HFF-Myc (cell line): ENCODE measurements at places on chromosomes 11 and 22.

DNA sequence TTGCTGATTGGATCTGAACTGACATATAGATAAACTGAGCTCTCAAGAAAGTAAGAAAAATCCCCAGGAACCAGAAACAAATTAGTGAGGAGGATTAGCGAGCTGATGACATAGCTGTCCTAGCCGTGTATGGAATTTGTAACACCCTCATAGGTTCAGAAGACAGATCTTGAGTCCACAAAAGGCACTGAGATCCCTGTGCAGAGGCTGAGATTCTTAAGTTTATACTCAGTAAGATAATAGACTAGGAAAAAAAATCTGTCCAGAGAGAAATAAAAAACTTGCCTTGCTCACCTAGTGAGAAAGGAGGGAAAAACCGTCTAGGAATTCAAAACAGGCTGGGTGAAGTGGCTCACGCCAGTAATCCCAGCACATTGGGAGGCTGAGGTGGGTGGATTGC lies 4.6 kb downstream of the NUMA1 start:
- DNase-seq: no peak

DNA sequence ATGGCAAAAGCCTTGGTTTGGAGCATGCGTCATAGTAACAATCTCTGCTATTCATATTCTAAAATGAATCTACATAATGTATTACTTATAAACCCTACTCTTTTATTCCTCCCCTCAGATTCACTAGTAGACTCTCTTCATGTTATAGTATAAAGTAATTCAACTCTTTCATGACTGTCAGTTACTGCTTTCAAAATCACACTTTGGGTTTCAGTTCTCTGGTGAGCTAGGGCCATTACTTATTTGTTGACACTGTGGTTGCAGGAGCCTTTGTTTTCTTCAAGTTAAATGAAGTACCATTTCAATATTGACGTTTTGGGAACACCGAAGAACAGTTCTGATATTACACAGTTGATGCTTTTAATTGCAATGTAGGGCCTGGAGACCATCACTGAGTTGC lies 378.4 kb downstream of the DDX10 start:
- DNase-seq: no peak

DNA sequence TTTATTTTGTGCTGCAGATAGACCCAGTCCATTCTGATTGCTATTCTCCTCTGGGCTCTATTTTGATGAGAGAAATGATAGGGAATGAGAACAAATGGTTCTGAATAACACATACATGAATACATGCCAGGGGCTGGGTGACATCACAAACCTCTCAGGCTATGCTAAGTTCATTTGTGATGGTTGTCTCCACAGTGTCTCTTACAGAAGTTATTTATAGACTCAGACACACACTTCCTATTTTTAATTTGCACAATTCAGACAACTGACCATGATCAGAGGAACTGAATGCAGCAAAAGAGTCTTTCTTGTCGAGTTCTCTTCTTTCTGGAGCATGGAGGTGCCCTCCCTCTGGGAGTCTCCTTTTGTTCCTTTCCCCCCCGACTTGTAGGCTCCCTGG lies 991.7 kb downstream of the OPCML start:
- no peak for DNase-seq

DNA sequence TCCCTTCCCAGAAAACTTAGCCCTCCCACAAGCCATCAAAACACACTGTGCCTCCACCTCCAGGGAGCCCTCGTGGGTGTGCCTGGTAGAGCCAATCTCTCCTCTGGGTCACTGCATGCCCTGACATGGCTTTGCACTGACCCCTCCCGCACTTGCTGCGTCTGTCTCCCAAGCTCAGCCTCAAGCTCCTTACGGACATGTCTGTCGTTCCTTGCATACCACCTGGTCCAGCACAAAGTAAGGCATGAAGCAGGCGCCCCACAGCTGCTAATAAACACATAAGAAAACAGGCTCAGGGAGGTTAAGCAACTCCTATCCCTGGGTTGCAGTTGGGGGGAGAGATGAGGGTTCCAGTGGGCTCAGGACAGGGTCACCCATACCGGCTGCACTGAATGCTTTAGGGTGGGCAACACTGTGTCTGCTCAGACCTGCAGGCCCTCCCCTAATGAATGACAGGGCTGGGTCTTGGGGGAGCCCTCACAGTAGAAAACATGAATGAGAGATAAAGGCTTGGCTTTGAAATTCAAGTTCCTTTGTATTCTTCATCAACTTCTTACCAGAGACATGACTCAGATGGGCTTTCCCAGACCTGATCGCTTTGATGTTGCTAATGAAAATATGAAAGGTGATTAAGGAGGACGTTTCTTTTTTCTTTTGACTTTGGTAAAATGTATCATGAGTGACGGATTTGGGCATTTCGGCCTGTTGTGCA lies 38.0 kb downstream of the PHF21B start:
- DNase-seq: no peak

DNA sequence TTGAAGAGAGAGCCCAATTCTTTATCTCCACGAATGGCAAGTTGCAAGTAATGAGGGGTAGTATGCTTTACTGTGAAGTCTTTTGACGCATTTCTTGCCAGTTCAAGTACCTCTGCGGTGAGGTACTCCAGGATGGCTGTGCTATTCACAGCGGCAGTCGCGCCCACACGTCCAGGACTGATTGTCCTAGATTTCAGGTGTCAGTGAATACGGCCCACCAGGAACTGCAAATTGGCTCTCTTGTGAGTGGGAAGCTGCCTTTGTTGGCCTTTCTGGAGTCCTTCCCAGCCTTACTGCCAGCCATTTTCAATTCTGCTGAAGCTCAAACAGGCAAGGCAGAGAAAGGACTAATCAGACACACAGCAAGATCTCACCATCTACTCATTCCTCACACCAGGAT lies 8.5 kb downstream of the PPFIA1 start:
- DNase-seq: no peak

DNA sequence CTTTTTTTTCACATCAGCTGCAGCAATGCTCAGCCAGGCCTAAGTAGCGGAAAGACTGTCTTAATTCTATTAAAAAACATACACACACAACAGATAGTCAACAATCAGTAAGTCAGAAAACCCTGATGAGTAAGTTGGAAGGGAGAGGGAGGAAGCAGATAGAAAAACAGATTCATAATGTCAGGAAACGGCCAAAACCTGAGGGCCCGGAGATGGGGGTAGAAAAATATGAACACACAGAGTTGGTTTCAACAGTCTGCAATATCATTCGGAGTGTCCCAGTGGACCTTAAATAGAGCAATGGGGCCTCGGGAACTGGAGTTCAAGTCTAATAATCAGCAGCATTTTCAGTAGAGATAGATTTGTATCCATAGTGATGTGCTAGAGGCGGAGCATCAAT lies 14.8 kb downstream of the LRRC55 start:
- no peak for DNase-seq

DNA sequence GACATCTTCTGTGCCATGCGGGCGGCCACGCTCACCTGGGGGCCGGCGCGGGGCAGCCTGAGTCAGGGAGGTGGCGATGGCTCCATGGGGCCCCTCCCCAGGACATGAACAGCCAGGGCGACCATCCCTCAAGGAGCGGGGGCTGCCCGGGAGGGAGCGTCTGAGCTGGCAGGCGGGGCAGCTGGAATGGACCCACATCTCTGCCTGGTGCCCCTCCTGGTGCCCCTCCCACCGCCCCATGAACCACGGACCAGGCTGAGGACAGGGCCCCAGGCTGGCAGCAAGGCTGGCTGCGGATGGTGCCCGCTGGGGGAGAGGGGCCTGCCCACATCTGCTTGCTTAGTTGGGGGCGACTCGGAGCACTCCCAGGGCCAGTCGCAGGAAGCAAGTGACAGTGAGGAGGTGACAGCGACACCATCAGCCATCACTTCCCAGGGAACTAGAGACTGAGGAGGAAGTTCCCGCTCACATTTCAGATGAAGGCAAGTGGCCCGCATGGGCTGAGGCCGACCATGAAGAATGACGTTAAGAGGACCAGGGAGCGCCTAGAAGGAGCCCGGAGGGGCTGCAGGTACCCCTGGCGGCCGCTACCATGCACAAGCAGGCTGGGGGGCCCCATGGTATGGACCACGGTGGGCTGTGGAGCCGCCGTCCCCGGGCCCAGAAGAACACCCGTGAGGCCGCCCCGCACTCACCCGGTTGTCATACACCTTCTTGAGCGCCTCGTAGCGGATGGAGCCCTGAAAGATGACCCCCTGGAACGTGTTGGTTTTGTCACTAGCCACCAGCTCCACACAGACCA lies 37.3 kb downstream of the KIAA0930 start:
- no peak for DNase-seq

DNA sequence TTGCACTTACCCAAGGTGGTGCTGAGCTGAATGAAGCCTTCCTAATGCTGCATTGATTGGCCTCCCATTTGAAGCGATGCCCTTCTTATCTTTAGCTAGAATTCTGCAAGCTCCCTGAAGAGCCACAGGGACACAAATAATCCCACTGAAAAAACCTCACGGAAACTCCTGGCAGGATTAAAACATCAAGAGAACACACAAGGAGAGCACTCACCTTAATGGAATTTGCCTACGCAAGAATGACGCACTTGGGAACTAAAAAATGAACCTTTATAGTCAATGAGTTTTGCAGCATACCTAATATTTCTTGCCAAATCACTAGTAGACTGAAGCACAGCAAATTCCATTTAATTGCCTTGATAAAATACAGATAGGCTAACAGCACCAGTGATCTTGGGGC lies 232.8 kb upstream of the UBASH3B start:
- DNase-seq: no peak

DNA sequence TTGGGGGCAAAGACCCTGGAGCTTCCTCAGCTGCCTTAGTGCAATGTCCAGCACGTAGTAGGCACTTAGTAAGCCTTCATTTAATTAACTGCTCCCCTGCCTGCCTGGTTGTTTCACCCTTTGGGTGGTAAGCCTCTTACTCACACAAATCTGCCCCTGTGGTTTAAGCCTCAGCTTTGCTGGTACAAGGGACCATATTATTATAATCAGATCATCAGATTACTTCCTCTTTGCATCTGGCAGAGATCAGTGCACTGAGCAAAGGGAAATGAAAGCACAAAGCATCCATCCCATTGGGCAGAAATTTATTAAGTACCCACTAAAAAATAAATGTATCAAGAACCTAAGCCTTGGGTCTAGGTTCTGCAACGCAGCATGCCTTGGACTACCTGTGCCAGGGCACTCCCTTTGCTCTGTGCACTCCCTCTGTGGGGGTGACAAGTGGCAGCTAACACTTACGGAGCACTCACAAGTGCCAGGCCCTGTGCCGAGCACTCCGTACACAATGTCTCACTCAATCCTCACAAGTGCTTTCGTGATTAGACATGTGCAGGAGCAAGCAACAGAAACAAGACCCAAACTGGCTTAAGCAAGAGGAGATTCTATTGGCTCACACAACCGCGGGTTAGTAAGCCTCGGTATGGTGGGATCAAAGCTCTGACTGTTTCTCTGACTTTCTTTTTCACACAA lies 34.9 kb upstream of the DAGLA start:
- no peak for DNase-seq

DNA sequence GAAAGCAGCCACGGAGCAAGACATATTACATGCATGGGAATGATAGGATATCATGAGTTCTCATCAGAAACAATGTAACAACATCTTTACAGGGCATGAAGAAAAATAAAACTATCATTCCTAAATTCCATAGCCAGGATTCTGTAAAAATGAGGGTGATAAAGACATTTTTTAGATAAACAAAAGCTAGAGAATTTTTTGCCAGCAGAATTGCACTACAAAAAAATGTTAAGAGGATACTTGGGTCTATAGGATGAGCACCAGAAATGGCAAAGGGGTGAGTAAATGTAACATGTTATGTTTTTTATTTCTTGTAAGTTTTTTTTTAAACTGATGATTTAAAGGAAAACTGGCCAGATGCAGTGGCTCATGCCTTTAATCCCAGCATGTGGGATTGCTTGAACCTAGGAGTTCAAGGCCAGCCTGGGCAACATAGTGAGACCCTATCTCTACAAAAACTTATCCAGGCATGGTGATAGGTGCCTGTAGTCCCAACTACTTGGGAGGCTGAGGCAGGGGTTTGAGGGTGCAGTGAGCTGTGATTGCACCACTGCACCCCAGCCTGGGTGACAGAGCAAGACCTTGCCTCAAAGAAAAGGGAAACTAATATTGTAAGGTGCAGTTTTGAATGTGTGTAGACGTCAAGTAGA lies 33.2 kb downstream of the TBX1 start:
- no peak for DNase-seq

- DNase-seq: no peak
Observed at GRCh38 chr11:131979364-131979763, 608.9 kb downstream of the NTM start.

DNA sequence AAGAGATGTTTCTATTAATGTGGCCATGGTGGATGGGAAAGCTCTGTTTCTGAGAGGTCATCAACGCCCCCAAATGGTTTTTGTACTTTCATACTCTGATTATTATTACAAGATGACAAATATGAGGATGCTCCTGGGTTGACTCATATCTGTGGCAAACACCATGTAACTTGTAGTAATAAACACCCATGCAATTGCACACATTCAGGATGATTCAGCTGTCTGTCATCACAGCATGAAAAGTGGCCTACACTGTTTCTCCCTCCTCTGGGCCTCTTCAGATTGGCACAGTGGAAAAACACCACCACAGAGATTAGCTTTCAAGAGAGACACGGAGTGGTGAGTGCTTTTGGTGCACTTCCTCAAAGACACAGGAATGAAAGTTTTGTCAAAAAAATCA lies 85.4 kb downstream of the MTNR1B start:
- peak; percentile 79 for DNase-seq

DNA sequence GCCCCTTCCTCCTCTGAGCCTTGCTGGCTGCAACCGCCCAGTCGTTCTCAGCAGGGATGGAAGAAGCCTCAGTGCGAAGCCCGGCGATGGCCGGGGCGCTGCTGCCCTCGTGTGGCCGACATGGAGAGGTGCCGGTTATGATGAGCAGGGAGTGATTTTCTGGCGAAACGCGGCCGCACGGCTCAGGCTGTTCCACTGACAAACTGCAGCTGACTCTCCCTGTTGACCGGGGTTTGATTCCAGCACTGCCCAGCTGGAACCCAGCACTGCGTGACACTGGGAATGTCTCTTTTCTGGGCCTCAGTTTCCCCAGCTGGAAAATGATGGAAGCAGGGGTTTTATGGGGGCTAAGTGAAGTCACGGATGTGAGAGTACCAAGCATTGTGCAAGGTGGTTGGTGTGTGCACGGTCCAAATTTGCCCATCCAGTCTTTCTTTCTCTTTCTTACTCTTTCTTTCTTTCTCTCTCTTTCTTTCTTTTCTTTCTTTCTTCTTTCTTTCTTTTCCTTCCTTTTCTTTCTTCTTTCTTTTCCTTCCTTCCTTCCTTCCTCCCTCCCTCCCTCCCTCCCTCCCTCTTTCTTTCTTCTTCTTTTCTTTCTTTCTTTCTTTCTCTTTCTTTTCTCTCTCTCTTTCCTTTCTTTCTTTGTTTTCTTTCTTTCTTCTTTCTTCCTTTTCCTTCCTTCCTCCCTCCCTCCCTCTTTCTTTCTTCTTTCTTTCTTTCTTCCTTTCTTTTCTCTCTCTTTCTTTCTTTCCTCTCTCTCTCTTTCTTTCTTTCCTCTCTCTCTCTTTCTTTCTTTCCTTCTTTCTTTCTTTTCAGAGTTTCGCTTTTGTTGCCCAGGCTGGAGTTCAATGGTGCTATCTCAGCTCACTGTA lies 25.8 kb upstream of the MPPED1 start:
- DNase-seq: peak; percentile 17
